Stimulated activated CD4-positive, alpha-beta T cell treated with anti-CD3 and anti-CD28 coated beads, Interleukin-4, amount 100 ng/mL, for 4 hours (primary cell): ENCODE measurements at places on chromosomes 3 and 15.

- DNase-seq: no peak
Measured at GRCh38 chr15:83199288-83199687, 8.3 kb downstream of the HDGFL3 start.

DNA sequence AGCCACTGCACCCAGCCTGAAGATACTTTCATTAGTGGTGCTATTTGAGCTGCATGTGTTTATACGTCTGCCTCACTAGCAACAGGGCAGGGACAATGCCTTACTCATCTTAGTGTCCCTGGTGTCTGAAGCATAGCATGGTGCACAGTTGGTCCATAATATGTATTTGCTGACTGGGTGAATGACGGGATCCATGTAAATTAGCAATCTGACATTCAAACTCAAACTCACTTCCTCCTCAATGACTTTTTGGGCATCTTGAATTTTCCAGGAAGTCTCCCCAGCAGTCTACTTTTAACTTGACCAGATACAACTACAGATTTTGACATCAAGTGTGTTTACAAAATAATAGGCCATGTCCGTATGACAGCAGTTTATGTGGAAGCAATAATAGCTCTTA, 3.0 kb upstream of the LDHAL6B start:
- no peak for DNase-seq

- no peak for DNase-seq
Measured at GRCh38 chr15:61155741-61156700, 73.1 kb downstream of the RORA start.

DNA sequence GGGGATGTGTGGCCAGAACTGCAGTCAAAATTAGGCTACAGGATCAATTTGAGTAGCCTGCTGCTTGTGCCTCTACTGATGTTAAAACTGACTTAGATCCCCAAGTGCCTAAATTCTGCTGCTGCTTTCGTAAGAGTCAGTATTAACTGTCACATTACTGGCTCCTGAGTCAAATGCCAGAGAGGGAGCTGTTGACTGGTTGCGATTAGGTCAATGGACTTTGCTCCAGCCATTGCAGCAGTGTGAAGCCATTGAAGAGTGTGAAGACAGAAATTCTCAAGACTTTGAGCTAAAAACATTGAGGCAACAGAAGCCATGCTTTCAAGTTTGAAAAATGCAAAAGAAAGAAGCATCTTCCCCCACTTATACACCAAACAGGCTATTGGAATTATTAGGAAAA, 151.1 kb upstream of the MITF start:
- DNase-seq: no peak
